Karpas-422 (cell line): ENCODE measurements at places on chromosomes 7 and 10. TPM values are rescaled to one million over a fixed set of nuclear protein-coding genes. Genes with fewer than 3 reads are reported as not detected.

GRCh38 chr7:3089493-3089892 lies 45.8 kb upstream of the CARD11 start:
- no peak for DNase-seq

GRCh38 chr7:2264158-2264557 lies 22.1 kb downstream of the NUDT1 start:
- no peak for DNase-seq

ARHGEF5 gene
- total RNA-seq = not detected in 2 replicates

DNA sequence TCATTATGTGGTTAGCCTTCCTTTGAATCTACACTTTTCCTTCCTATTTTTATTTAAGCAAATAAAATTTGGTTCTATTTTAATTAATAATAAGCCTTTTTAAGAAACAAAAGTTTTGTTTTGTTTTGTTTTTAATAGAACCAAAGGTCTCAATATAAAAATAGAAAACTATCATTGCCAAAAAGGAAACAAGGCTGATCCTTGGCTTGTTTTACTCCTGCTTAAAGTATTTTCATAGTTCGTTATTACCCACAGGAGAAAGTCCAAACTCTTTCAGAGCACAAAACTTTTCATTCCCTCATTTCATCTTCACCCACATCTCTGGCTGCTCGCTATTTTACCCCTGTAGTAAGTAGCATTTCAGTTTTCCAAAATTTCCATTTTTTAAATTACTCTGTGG lies 374.8 kb downstream of the SEMA3D start:
- DNase-seq = no peak

SNCG gene
- total RNA-seq = not detected in 2 replicates

- no peak for DNase-seq
Measured at GRCh38 chr7:75638594-75639070, 100.1 kb downstream of the HIP1 start.

CCDC146 gene
- 3.9 and 14.6 TPM in 2 replicates for total RNA-seq

DNA sequence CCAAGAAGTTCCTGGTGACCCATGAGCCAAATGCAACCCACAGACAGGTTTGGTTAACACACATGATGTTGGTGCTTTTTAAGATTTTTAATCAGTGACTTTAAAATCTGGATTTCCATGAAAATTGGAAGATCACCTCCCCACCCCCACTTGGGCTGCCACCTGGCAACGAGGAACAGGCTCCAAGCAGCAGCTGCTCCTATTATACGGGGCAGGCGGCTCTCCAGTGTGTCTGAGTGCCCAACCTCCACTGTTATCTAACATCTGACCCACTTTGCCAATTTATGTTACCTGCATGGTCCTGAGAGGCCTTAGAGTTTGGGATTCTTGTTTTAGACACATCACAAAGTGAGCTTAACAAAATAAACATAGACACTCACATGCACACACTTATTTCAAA lies 56.4 kb downstream of the SGMS1 start:
- no peak for DNase-seq

DNA sequence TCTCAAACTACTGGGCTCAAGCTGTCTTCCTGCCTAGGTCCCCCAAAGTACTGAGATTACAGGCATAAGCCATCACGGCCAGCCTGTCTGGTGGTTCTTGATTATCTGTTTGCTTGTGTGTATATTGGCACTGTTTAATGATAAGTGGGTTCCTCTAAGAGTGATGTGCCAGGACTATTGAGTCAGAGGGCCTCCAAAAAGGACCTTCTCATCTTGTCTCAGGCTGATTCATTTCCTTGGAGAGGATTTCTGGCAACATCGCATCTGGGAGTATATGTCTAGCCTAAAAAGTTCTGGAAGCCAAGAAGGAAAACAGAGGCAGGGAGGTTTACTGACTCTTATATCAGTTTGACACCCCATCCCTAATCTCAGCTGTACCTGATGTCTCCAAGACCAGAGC lies 27.1 kb upstream of the AKAP9 start:
- DNase-seq = no peak

GRCh38 chr7:149294634-149295480 lies 32.9 kb downstream of the ZNF783 start:
- no peak for DNase-seq

DNA sequence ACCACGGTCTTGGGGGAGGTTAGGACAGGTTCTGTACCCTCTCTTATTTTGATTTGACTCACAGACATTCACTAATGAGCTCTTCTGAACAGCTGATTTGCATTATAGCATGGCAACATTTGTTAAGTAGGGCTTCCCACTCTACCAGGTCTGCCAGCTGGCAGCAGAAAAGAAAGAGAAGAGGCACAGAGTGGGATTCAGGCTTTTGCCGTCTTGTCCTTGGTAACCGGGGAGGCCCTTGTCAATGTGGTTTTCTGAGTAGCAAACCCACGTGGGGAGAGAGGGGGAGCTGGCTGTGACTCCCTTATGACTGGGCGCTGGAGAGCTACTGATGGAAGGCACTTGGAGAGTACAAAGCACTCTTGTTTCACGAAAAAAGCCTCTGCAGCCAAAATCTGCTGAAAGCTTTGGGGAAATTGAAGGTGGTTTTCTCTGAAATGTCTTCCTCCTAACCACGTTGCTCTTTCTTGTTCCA lies 355.3 kb upstream of the GALNT17 start:
- DNase-seq = no peak

PHYH gene
- total RNA-seq = 3.5 and 4.0 TPM in 2 replicates

- DNase-seq = peak; percentile 98
Measured at GRCh38 chr10:11678074-11678793, 63.9 kb upstream of the ECHDC3 start.

SSC4D gene
- total RNA-seq = not detected in 2 replicates
